ENCODE measurements at places on chromosomes 4 and X.

DNA sequence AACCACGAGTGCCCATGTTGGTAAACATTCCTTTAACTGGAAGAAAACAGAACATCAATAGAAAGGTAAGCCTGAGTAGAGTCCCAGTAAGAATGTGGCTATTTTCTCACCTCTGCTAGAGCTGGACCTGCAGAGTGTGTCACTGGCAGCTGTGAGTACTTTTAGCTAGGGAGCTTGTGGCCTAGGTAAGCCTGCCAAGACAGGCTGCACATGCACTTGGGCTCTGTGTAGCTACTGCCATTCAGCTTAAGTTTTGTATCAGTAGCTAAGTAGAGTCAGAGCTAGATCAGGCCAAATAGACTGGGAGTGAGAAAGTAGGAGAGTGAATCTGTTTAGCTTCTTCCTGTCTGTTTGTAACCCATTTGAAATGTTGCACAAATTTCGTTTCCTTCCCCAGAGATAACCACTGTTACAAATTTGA lies 35.3 kb downstream of the RBPJ start:
- DNase-seq = no peak

DNA sequence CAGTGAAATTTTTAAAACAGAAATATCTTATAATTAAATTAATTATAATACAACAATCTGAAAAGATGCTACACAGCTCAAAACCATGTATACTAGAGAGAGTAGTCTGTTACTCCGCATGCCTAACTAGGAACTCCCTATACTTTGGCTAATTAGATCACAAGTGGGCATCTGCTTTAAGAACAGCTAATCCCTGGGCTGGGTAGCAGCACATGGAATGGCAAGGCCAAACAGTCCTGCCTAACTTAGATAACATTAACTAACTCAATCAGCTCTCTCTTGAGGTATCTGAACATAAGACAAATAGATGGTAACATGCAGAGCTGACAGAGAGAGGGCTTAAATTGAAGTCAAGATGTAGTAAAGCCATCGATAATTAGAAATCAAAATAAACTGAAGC lies 9.9 kb downstream of the CHIC2 start:
- DNase-seq = no peak

DNA sequence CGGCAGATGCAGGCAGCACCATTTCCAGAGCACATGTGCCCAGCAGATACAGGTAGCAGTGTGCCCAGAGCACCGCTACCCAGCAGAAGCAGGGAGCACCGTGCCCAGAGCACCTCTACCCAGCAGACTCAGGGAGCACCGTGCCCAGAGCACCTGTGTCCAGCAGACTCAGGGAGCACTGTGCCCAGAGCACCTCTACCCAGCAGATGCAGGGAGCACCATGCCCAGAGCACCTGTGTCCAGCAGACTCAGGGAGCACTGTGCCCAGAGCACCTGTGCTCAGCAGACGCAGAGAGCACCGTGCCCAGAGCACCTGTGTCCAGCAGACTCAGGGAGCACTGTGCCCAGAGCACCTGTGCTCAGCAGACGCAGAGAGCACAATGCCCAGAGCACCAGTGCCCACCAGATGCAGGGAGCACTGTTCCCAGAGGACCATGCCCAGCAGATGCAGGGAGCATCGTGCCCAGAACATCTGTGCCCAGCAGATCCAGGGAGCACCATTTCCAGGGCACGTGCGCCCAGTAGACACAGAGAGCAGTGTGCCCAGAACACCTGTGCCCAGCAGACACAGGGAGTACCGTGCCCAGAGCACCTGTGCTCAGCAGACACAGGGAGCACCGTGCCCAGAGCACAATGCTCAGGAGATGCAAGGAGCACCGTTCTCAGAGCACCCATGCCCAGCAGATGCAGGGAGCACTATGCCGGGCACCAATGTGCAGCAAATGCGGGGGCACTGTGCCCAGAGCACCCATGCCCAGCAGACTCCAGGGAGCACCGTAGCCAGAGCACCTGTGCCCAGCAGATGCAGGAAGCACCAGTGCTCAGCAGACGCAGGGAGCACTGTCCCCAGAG lies 236.4 kb downstream of the DHRSX start:
- no peak for DNase-seq

DNA sequence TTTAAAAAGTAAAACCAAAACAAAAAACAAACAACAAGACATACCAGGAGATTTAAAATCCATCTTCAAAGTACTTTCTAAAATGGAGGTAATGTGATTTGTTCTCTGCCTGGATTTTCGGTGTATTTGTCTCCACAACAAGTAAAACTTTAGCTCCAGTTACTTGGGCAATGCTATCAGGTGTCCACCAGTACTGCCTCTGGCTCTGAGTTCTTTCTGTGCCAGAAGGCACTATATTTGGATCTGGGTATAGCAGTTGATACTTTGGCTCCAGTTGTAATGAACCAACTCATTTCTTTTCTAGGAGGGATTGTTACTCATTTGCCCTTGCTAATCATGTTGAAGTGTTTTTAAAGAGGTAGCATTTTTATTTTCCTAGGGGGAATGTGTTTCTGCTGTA lies 9.5 kb upstream of the PDLIM5 start:
- DNase-seq = no peak

DNA sequence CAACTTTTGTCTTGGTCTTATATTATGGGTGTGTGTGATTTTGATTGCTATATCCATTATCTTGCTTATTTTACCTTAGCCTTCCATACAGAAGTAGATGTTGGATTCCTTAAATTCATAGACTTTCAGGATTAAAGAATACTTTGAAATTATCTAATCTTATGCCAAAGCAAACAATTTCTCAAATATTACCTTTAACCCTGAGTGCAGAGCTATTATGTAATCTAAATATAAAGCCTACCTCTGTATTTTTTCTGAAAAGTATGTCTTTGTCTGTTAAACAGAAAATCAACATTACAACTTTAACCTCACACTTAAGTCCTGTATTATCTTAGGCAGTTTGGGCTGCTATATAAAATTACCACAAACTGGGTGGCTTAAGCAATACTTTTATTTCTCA lies 782.5 kb downstream of the STIM2 start:
- DNase-seq = no peak

- no peak for DNase-seq
Observed at GRCh38 chr4:144954230-144954629, 143.8 kb downstream of the ANAPC10 start.

GRCh38 chrX:115591856-115592842 lies 31.2 kb downstream of the PLS3 start:
- DNase-seq = no peak

DNA sequence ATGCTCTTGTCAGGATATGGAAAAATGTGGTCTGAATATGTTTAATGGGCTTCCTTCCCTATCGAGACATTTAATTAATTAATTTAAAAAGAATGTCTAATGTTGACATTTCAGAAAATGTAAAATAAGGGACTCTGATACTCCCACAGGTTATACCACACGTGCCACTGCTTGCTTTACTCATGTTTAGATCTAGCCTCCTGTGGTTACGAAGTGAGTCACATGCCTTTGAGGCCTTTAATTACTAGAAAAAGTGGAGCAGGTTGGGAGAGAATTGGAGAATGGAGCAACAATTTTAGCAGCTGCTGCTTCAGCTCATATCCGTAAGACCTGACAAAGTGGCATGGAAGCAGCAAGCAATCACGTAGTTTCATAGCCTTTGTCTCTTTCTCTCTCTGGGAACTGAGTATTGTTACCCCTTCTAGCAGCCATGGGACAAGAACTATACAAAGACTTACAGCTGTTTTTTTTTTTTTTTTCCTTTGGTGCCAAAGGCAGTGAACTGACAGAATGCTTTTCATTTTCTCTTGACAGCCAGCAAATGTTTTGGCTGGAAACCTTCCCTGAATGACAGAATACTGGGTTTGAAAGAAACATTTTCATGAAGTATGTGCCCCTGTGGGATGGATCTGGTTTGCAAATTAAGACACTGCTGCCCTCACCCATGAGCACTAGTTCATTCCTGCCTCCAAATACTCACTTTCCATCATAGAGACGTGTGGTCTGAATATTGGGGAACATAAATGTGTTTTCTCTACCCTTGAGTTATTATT lies 355.1 kb upstream of the PABPC5 start:
- no peak for DNase-seq

- DNase-seq = no peak
Observed at GRCh38 chr4:52019936-52020657, at the start of gene LRRC66. Gene LRRC66, minus strand, starts transcription at chr4:52020363. Its CDS starts 2,750 bp downstream, at chr4:52017613.

- DNase-seq = no peak
Observed at GRCh38 chr4:5990446-5991160, 27.6 kb downstream of the C4orf50 start.

- DNase-seq = peak; percentile 26
Observed at GRCh38 chrX:55033429-55033828, 2.7 kb upstream of the ALAS2 start.

DNA sequence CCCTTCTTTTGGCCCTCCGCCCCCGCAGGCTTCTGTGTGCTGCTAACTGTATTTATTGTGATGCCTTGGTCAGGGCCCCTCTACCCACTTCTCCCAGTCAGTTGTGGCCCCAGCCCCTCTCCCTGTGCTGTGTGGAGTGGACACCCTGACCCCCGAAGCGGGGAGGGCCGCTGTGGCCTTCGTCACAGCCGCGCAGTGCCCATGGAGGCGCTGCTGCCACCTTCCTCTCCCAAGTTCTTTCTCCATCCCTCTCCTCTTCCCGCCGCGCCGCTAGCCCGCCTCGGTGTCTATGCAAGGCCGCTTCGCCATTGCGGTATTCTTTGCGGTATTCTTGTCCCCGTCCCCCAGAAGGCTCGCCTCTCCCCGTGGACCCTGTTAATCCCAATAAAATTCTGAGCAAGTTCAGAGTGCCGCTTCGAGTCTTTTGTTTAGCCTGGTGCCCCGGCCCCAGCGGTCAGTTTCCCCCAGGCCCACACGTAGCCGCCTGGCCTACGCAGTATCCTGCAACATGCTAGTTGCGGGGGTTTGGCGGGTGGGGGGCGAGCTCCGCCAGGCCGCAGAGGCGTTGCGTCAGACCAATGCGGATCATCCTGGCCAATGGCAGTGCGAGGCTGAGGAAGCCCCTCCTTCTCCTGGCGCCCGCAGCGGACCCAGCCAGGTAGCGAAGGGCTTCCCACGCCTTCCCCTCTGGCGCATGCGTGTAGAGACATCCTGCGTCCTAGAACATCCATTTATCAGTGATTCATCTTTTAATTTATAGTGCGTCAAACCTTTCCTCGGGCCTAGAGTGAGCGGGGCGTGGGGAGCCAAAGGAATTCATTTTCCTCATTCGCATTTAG lies 5.6 kb upstream of the KANTR start:
- no peak for DNase-seq

DNA sequence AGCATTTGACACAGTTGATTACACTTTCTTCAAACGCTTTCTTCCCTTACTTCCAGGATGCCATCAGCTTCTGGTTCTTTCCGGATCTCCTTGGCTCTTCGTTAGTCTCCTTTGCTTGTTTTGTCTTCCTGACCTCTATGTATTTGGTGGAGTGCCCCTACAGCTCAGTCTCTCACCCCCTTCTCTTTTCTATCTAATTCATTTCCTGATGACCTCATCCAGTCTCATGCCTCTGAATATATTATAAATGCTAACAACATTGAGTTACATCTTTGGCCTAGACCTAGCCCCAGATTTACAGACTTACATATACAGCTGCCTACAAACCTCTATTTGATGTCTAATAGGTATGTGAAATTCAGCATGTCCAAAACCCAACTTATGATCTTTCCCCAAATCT lies 16.5 kb upstream of the LEF1 start:
- DNase-seq = no peak

DNA sequence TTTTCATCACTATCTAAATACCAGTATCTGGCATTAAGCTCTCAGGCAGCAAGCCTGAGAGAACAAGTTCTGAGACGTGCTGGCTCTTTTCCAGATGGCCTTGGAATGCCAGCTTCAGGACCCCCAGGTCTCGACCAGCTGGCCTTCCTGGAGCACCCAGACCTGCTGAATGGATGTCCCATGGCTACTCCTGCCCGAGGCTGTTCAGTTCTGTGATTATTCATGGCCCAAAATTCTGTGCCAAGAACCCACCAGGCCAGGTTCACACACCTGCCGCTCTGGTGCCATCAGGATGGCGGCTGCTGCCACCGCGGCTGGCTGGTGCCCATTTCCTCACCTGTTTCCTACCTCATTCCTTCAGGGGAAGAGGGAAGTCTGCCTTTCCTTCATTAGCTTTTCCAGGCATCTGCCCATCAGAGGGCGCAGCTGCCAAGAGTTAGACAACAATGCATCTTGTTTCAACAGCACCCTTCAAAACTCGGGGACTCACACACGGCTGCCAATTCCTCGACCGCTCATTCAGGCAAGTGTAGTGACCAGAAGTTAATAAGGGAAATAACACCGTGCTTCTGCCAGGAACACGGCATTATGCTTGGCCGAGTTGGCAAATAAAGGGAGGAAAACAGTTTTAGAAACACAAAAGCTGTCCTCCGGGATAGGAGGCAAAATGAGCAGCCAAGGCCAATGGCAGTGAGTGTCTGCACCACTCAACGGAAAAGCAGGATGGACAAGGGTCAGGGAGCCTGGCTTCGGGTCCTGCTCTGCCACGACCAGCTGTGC lies 173.8 kb downstream of the NSUN7 start:
- no peak for DNase-seq

DNA sequence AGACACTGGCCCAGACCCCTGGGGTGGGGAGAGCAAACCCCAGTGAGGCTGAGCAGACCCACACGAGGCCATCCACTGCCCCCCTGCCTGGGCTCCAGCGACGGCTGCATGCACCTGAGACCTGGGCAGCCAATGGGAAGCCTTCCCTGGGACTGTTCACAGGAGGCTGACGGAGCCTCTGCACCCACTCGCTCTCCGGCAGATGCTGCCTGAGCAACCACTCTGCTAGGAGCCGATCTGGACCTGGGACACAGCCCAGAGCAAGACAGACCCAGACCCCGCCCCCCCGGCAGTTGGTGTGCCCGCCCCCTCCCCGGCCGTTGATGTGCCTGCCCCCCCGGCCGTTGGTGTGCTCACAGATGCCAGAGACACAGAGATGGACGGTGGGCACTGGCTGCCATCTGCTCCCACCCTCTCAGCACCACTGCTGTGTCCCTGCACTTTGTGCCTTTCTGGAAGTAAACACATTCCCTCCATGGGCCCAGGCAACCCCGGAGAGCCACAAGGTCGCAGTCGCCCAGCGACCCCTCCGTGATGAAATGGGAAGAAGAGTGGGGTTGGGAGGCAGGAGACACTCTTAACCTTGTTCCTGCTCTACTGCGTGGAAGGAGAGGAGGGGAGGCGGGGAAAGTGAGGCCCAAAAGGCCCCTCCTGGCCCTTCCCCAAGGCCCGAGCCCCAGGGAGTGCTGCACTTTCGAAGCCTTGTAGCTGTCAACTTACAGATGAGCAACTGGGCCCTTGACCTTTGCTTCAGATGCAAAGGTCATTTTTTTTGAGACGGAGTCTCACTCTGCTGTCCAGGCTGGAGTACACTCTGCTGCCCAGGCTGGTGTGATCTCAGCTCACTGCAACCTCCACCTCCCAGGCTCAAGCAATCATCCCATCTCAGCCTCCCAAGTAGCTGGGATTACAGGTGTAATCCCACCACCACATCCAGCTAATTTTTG lies 62.0 kb downstream of the ZFYVE28 start:
- DNase-seq = no peak

- peak; percentile 26 for DNase-seq
Observed at GRCh38 chr4:39104255-39104654, 42.2 kb downstream of the KLHL5 start.

- no peak for DNase-seq
Observed at GRCh38 chr4:143514497-143514896, 995 bp downstream of the SMARCA5 start.
